SJSA1 (cell line): ENCODE measurements at places on chromosomes 4 and X.

GRCh38 chrX:40563784-40564183 lies 17.0 kb upstream of the ATP6AP2 start:
- DNase-seq: no peak

- no peak for DNase-seq
Observed at GRCh38 chr4:150215601-150216000, 137.4 kb downstream of the DCLK2 start.

DNA sequence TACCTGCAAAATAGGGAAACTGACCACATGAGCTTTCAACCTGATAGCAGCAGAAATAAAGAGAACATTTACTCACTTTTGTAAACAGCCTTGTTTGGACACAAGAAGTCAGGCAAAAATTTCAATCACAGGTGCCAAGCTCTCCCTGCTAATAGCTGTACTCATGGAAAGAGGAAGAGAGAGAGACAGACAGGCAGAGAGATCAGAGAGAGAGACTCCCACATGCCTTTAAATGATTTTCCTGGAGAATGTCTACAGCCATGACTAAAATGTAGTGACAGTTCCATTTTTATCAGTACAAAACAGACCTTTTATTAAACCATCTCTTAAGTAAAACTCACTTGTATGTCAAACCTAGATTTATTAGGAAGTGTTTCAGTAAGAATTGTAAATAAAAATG lies 752.9 kb downstream of the TRAM1L1 start:
- DNase-seq: no peak

DNA sequence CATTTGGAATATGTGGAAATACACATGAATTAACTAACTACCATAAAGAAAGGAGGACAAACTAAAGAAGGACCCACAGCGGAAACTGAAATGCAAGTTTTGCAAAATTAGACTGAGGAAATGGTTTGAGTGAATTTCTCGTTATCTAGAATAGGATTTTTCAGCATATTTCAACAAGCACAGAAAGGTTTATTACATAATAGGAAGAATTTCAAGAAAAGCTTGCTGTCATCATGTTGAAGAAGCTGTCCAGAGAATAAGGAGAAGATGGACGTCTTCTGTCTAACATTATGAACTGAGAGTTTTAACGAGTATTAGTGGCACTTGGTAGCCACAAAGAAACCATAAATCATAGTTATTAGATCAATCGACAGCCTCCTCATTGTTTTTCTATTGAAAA lies 45.0 kb downstream of the TEC start:
- no peak for DNase-seq

DNA sequence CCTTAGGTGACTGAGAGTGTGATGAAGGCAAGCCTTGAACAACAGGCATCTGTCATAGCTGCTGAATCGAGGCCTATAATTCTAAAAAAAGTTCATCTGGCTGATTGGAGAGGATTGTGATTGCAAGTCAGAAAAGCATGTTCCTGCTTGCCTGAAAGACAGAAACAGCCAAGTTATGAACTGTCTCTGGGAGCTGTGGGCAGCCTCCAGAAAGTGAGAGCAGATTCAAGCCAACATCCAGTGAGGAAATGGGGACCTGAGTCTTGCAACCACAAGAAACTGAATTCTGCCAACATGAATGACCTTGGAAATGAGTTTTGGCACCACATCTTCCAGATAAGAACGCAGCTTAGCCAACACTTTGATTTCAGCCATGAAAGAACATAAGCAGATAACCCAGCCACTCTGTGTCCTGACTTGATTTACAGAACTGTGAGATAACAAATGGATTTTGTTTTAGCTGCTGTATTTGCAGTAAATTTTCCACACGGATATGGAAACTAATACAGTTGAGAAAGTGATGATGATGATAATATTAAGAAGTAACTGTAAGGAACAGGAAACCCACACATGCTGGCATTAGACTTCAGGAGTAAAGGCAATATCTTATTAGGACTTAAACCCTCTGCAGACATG lies 240.3 kb upstream of the NDST3 start:
- no peak for DNase-seq

- DNase-seq: peak; percentile 53
Observed at GRCh38 chr4:164846566-164846965, 30.4 kb upstream of the APELA start.

DNA sequence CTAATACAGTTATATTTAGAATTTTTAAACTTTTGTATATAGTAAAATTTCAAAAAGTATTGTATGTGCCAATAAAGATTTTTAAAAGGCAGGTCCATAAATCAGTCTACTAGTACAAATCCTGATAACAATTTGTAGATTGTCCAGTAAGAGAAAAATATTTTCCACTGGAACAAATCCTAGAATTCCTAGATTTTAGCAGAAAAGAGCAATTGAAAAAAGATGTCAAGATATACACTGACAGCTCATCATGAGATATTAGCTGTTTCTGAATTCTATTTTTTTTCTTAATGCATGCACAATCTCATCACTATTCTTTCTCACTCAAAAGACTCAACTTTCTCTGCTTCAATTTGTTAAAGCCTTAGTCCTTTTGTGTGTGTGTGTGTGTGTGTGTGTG lies 289.2 kb upstream of the MAD2L1 start:
- no peak for DNase-seq

- DNase-seq: no peak
Observed at GRCh38 chr4:54585321-54586000, 72.3 kb upstream of the KIT start.

GRCh38 chrX:129318375-129318774 lies 204.9 kb downstream of the SMARCA1 start:
- no peak for DNase-seq
